Activated T-helper 2 cell treated with anti-CD3 and anti-CD28 coated beads, Interferon-gamma antibody, Interleukin-2, Interleukin-4, amounts not matched to agents 10 μg/mL and 5 μg/mL and 100 μg/mL, durations not matched to agents 14 hours and 24 hours and 36 hours (primary cell): ENCODE measurements at places on chromosomes 1 and 21.

- no peak for DNase-seq
Measured at GRCh38 chr1:192952646-192953045, 106.5 kb downstream of the UCHL5 start.

GRCh38 chr1:198072177-198072576, 84.6 kb upstream of the NEK7 start:
- DNase-seq = no peak

DNA sequence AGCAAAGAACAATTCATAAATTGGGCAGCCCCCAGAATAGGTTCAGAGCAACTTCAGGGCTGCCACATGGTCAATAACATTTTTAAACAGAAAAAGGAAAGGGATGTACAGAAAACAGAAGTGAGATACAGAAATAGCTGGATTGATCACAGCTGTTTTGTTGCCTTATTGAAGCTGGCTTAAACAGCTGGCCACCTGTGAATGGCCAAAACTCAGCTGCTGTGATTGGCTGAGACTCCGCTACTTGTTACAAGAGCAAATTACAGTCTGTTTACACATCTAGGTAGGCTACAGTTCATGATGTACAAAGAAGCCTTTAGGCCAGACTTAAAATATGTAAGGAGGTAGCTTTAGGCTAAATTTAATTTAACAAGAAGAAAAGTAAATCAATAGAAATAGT, 11.6 kb upstream of the IFNAR1 start:
- DNase-seq = no peak

- no peak for DNase-seq
Measured at GRCh38 chr1:15459771-15460707, 3.5 kb downstream of the CELA2A start.

GRCh38 chr21:27719226-27719625, 752.3 kb upstream of the ADAMTS5 start:
- no peak for DNase-seq

DNA sequence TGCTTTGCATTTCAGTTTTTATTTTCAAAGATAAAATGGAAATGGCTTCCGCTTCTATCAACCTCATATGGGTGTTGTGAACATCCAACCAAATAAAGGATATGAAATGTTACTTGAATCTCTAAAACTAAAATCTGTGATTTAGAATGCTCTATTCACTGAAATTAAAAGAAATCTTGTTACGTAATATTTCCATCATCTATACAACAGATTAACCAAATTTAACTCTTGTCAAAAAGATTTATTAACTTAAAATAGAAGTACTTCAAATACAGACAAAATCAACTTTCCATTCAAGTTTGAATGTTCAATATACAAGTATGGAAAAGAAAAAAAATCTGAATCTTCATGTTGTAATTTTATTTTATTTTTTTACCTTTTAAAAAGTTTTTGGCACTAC, 18.7 kb downstream of the PRPF38A start:
- no peak for DNase-seq

DNA sequence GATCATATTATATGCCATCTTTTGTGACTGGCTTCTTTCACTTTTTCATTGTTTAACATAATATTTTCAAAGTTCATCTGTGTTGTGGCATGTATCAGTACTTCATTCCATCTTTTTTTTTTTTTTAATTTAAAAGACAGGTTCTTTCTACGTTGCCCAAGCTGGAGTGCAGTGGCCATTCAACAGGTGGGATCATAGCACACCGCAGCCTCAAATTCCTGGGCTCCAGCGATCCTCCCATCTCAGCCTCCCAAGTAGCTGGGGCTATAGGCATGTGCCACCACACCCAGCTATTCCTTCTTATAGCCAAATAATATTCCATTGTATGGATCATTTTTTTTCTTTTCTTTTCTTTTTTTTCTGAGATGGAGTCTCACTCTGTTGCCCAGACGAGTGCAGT, 34.6 kb upstream of the ZNF281 start:
- DNase-seq = no peak

- DNase-seq = no peak
Measured at GRCh38 chr1:165837838-165838364, 10.5 kb downstream of the UCK2 start.

DNA sequence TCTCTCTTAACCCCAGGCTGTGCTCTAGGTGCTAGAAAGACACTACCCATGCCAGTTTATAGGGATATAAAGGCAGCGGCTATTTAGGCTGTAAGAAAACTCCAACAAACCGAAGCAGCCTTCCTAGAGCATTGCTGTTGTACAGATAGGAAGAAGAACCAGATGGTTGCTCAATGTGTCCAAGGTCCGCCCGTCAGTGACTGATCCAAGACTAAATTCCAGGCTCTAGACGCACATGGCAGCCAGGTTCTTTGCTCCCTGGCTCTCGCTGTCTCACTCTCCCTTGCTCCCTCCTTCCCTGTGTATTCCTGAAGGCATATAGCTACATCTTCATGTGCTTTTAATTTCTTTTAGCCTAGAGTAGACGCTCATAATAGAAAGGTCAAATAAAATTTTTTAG, 303.4 kb downstream of the KIF26B start:
- DNase-seq = no peak

GRCh38 chr1:205633421-205633976, 1.7 kb upstream of the ELK4 start:
- no peak for DNase-seq

GRCh38 chr21:40638466-40639251, 208.3 kb downstream of the DSCAM start:
- no peak for DNase-seq

- DNase-seq = no peak
Measured at GRCh38 chr1:28296401-28297261, 32.2 kb upstream of the MED18 start.

- DNase-seq = no peak
Measured at GRCh38 chr1:180674603-180675530, 43.0 kb downstream of the XPR1 start.

DNA sequence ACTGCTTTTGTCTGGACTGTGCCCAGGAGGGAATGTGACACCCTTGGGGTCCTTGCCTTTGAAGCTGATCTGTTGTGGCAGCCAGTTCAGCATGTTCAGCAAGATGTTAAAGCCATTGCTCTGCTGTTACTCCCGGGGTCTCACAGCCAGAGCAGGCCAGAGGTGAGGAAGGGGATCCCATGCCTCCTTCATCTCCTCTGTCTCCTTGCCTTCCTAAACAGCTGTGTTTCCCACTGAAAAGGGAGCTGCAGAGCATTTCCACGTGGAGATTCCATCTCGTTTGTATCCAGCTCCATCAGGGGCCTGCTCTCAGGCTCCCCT, 135.8 kb upstream of the COL6A1 start:
- no peak for DNase-seq

DNA sequence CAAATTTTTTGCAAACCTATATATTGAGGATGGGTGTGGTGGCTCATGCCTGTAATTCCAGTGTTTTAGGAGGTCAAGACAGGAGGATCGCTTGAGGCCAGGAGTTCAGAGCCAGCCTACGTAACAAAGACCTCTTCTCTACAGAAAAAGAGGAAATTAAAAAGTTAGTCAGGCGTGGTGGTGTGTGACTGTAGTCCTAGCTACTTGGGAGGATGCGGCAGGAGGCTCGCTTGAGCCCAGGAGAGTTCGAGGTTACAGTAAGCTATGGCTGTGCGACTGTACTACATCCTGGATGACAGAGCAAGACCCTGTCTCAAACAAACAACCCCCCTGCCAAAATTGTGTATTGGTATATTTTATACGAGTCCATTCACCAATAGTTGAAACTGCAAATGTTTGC, 589.7 kb downstream of the DPYD start:
- no peak for DNase-seq

- DNase-seq = no peak
Measured at GRCh38 chr21:16608209-16608830, 878.5 kb downstream of the USP25 start.

DNA sequence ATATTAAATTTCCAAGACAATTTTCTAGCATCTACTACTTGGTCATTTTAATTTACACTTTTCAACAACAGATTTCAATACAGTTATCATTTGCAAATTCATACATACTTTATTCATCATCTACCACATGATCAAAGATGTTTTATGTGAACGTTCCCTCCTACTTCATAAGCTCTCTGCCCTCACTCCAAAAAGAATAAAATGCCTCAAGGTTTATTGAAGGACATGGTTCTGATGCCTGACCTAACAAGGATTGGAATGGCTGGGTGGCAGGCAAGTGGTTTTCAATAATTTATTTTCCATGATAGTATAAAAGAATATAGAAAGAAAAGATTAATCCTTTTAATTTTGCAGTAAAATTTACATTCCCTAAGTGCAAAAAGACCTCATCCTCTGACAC, 5.4 kb downstream of the CDKN2C start:
- no peak for DNase-seq

GRCh38 chr21:23686737-23687523, 1920.4 kb downstream of the MRPL39 start:
- DNase-seq = no peak

DNA sequence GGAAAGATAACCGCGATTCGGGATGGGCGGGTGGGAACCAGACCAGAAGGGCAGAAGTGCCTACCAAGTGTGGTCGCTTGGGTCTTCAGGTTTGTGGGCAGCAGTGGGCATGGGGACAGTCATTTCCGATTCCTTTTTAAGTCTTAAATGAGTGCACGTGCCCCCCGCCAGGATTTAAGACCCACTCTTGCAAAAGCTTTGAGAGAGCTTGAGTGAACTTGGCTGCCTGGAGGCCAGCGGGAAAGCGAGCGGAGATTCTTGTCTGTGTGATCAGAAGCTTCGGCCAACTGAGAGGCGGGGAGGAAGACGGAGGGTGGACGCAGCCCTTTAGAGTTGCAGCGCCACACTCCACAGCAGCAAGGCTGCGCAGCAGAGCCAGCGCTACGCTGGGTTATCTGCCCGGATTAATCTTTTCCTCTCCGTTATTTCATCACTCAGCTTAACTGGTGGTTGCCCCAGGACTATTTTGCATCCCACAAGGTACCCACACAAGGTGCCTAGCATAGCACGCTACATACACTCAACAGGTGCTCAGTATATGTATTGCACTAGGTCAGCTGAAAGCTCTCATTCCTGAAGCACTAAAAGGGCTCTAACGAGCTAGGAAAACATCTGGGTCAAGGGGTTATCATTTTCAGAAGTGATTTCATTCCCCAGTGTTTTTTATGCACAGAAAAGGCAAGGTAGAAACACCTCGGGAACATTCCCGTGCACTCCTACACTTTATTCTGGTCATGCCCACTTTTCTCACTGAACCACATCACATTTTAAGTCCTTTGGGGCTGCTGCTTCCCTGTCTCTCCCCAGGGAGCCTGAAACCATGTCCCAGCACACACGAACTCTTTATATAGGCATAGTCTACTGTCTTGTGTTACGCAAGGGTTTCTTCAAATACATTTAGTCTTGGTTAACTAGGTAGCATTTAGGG, 1.5 kb upstream of the BATF3 start:
- peak; percentile 11 for DNase-seq

DNA sequence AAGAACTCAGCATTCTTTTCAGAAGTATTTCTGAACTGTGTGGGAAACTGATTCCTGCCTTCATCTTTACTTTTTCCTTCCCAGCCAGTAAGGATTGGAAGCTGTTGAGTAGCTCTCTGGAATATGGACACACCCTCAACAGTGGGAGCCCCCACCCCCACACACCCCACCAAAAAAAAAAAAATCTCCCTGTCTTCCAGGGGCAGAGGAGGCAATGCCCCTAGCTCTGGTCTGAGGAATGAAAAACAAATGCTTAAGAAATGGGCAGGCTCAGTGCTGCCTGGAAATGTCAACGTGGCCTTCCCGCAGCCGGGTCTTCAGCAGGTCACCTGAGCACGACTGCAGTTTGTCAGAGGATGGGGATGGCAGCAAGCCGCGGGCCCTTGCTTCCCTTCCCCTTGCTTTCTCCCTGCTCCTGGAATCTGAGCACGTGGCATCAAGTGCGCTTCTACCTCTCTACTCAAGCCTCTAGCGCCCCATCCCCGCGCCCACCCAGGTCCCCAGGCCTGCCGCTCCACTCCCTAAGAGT, 479 bp downstream of the RGS16 start:
- DNase-seq = no peak

GRCh38 chr1:20191266-20191825, 5.0 kb upstream of the PLA2G2C start:
- DNase-seq = no peak

- no peak for DNase-seq
Measured at GRCh38 chr21:17858747-17859146, 39.6 kb upstream of the C21orf91 start.

DNA sequence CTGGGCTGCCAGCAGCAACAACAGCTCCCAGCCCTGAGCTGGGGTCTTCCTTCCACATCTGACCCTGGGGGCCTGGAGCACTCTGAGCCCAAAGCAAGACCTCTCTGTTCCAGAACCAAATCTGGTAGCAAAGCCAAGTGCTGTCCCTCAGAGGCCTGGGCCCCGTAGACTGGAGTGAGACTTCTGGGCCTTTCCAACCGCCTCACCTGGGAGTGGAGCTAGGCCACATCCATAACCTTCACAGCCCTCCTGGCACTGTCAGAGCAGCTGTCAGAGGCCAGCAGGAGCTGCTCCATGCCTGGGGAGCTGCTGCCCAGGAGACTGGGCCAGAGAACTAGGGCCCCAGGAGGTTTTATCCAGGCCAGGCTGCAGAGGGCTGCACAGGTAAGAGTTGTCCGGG, 15.4 kb upstream of the SLC5A9 start:
- DNase-seq = no peak

DNA sequence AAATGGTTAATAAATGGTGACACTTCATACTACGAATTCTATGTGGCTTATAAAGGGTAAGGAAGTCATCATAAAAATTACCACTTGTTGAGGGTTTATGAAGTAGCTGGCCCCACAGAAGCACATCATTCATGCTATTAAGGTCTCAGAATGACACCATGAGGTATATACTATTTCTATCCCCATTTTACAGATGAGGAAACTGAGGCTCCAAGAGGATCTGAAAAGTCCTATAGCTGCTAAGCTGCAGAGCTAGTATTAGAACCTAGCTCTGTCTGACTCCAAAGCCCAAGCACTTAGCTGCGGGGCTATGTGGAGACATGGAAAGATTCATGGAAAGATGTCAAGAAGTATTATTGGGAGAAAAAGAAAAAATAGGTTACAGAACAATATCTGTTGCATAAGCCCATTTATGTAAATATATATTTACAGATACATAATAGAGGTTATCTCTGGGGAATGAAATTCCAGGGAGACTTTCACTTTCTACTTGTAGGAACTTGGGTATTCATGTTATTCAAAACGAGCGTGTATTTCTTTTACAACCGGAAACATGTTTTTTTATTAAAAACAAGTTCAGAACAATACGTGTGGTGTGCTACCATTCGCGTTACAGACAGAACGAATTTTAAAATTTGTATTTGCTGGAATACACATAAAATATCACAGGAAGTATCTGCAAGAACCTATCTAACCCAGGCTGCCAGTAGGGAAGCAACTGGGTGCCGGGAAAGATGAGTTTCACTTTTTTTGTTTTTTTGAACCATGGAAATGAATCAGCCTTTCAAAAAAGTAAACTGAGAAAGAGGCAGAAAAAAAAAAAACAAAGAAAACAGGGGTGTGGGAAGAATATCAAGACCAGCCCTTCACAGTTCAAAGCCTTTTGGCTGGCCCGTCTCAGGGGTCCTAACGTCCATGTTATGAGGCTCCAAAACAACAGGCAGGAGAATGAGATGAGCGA, 13.4 kb downstream of the SPOCD1 start:
- DNase-seq = no peak

DNA sequence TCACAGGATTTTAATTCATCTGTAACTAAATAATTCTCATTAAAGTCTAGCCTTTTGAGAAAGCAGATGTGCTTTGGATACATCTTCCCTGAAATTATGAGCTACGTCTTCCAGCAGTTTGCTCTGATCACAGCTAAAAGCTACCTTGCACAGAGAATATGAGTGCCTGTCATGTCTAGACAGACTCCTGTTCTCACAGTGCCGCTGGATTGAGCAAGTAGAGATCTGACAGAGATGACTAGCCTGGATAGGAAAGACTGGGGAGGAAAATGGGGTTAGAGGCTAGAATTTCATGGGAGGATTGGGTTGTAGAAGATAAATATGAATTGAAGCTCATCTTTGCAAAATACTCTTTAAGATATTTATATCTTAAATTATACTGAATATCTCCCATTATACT, 24.1 kb downstream of the CEPT1 start:
- no peak for DNase-seq
